ENCODE measurements at places on chromosomes 5 and 9.

DNA sequence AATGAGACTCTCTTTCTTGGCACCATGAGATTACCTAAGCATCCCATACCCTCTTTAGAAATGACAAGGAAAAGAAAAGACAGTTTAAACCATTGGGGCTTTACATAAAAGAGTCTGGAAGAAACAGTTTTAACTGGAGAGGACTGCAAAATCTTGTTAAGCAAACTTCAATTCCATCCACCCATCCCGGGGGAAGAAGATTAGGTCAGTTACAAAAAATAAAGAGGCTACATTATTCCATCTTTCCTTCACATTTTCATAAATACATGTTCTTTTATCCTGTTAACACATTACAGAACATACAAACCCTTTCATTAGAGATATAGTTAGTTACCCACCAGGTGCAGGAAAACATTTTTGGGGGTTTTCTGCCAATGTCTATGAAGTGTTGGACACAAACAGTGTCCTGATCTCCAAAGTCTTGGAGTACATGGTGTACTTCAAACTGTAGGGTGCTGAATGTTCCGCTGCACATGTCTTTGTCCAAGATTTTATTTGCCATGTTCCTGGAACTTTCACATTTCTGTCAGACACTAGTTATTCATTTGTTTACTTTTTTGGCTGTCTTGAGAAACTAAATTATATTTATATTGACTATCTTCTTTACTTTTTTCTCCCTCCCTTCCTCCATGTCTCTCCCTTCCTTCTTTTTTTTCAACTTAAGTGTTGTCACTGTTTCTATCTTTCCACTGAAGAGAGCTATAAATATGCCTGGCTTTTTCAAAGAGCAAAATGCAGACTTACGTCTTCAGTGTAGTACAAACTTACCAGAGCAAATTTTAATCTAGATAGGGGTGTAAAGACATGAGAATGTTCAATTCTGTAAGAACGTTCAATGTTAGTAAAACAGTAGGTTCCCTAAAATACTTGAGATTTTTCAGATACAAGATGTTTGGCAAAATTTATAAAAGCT, 410.9 kb upstream of the PRR16 start:
- no peak for DNase-seq

DNA sequence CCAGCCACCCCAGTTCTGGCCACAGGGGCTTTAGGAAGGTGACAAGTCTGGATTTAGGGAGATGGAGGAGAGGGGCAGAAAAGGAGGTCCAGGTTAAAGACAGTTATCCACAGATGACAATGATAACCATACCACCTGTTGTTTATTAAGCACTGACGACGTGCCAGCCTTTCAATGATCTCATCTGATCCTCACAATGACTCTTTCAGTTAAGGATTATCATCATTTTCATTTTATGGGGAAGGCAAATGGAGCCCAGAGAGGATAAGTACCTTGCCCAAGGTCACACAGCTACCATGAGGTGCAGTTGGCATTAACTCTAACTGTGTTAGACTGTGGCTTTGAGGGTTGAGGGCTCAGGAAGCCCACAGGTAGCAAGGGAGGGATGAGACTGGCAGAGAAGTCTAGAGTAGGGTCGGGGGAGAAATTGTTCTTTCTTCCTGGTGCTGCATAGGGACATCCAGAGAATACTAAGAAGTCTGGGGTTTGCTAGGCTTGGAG, 21.5 kb upstream of the JADE2 start:
- no peak for DNase-seq

DNA sequence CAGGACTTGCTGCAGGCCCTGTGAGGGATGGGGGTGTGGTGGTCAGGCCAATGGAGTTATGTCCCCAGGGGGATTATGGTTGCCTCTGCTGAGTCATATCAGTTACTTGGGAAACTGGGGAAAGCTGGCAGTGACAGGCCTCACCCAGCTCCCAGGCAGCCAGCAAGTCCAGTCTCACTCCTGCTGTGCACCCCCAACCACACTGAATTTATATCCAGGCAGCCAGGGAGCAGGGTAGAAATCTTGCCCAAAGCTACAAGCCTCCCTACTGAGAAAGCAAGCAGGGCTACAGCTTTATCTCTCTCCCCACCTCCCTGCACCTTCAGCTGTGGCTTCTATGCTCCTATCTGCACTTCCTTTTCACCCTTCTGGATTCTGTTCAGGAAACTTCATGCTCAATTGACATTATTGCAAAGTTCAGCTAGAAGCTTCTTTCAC, 2076.0 kb upstream of the CDH9 start:
- DNase-seq: no peak

DNA sequence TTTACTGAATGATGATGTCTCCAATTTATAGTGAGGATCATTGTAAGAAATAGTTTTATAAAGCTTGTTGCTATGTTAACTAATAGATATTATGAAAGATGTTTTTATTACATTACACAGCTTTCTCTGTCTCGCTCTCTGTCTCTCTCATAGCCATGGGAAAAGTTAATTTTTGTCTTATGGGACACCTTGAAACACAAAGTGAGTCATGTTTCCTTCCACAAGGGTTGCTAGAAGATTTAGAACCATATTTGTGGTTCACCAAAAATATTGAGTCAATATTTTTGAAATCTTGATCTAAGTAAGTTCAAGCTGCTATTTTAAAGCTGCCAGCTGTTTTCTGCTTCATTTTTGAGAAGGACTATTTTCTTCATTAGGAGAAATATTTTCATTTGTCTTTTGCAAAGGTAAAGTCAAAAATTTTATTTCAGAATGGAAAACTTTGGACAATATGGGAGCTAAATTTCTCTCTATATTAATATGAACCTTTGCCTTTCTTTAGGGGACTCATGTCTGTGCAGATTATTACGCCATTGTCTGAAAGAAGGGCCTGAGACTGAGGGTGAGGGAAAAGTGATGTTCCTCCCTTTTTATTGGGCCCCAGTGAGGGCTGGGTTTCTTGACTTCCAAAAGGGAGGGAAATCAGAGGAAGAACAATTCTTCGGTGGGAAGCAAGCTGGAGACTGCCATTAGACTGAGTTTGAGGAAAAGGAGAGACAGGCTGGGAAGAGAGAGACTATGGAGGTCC, 87.9 kb upstream of the SLC24A2 start:
- no peak for DNase-seq

DNA sequence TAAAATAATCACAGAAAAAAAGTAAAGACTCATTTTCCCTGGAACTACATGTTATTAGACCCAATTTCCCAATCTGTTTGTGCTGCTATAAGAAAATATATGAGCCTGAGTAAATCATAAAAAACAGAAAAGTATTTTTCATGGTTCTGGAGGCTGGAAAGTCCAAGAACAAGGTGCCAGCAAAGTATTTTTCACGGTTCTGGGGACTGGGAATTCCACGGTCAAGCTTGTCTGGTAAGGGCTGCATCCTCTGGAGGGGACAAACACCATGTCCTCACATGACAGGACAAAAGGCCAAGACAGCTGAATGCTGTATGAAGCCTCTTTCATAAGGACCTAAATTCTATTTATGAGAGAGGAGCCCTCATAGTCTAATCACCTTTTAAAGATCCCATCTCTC, 172.3 kb downstream of the PLPPR1 start:
- no peak for DNase-seq

DNA sequence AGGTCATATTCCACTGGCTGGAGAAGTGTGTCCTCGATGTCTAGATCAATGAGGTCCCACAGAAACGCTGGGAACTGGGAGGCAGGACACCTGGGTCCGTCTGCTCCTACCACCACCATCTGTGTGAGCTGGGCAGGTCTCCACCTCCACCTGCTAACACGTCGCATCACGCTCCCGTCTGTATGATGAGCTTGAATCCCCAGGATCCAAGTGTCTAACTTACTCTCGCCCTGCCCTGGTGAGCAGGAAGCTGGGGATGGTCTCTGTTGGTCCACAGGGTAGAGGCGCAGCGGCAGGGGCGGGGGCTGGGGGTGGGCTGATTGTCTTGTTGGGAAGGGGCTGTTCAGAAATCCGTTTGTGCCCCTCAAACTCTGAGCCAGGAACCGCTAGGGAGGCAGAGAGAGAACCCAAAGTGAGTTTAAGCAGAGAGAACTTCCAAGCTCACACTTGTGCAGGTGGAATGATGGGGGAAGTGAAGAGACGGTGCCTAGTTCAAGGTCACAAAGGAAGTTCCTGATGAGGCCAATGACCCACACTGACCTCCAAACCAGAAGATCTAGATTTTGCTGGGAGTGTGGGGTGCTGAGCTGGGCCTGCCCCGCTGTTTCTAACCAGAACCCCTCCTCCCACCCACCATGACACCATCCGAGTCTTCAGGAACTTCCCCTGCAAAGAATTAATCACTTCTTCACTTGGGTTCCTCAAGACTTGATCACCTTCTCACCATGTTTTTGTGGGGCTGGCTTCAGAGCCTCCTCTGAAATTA, 21.1 kb downstream of the ORM2 start:
- DNase-seq: no peak

DNA sequence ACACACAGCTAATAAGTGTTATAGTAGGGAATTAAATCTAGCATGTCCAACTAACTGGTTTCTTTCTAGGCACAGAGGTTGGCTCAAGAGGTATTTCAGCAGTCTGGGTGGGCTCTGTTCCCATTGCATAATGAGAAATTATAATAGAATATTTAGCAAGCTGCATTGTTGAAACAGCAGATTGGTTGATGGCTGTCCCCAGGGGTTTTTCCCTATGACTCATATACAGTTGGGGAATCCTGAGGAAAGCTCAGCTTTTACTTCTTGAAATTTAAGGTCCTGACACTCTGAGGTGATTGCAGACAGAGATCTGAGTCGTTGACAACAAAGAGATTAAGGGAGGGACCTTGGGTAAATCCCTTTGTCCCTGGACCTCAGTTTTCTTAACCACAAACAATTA, 38.3 kb upstream of the TNFSF8 start:
- peak; percentile 39 for DNase-seq

Measured in MV-4-11 (cell line).